ENCODE measurements at places on chromosomes 7 and 10. TPM values are rescaled to one million over a fixed set of nuclear protein-coding genes. Genes with fewer than 3 reads are reported as not detected.

DNA sequence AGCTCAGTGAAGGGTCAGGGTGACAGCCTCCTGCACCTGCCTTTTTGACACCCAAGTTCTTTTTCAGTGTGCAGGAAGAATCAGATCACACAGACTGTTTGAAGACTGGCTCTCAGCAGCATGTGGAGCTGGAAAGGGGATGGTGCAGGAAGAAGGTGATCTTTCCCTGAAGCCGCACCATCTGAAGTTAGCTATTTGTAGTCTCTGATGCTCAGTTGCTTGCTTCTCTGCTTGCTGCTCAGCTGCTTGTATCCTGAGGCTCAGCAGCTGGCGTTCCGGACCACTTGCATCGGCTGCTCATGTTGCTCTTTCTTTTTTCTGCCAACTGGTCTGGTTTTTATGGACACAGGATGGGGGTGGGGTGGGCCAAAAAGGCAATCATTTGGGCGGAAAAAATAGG, 15.8 kb upstream of the DNMBP start:
- no peak overlapping the region for H3K27ac ChIP-seq
- H3K27me3 ChIP-seq = peaks cover 8% of the 10 kb centered on the region
- no peak overlapping the region for H3K4me3 ChIP-seq
- no peak for DNase-seq
- no peaks in the 10 kb centered on the region for H3K36me3 ChIP-seq

NPSR1 gene
- not detected for total RNA-seq

- no peak for DNase-seq
- H3K27ac ChIP-seq = no peak overlapping the region
- peaks cover 13% of the 10 kb centered on the region for H3K27me3 ChIP-seq
- no peaks in the 10 kb centered on the region for H3K36me3 ChIP-seq
- no peaks in the 10 kb centered on the region for H3K4me1 ChIP-seq
- H3K4me3 ChIP-seq = no peak overlapping the region
These were observed 105.0 kb downstream of the SH2D4B start for GRCh38 chr10:80642661-80643060.

DNA sequence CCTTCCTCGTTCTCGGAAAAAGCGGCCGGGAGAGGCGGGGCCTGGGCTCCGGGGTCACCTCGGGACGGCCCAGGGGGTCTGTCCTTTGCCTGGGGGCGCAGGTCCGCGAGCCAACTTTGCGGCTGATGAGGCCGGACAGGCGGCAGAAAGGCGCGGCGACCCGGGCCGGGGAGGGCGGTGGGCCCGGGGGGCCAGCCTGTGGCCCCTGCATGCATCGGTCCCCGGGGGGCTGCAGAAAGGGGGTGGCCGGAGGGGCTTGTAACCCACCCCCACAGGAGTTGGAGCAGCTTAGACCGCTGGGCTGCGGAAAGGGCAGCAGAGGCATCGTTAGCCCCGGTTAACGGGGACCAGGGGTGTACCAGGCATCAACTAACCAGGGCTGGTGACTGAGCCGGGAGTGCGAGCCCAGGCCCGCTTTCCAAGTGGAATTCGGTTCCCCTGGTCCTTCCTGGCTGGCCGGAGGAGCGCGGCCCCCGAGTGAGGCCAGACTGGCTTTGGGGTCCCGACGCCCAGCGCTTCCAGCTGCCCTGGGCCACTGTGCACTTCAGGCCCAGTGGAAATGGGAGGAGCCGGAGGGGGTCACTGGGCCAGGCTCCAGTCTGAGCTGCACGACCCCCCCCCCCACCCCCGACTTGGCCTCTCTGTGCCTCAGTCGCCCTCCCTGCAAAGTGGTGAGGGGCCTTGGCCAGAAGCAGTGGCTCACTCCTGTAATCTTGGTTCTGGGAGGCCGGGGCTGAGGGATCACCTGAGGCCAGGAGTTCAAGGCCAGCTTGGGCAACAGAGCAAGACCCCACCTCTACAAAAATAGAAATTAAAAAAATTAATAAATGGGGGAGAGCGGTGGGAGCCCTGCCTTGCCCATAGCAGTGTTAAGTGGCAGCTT, 919 bp downstream of the SLC29A4 start:
- H3K27ac ChIP-seq = no peak overlapping the region
- H3K4me3 ChIP-seq = no peak overlapping the region
- no peak for DNase-seq
- no peaks in the 10 kb centered on the region for H3K4me1 ChIP-seq

DNA sequence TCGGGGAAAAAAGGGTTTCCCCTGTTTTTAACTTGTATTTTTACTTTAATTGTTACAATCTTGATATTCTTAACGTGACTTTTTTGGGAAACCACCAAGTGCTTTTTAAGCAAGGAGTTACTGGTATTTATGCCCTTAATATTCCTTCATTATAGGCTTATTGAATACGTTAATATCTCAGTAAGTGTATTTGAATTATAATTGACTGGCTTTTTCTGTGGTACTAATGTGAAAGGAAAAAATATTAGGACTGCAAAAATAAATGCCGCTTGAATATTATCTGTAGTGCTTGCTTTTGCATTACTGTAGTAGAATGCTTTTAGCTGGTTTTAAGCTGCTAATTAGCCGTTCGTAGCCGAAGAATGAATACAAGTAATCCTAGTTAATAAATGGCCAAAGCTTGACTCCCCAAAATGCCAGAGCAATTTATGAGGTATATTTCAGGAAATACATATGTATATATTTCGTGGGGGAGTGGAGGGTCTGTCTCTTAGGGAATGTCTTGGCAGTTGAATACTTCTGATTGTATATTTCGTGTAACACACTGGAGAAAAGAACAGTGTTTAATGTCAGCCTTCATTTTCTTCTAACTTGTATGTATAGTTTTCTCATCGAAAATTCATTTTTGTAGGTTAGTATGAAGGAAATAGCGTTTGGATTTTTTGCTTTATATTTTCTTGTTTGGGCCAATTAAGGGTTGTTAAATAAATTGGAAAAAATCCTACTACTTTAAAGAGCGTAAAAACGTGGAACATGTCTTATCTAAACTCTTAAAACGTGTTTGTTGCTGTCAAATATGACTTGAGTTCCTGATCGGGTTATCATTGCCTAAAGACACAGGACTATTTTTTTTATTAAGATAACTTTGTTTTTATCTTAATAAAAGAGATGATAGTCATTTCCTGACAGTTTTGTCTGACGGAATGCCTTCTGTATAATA, 1.5 kb downstream of the PDCD4 start:
- H3K27me3 ChIP-seq = no peaks in the 10 kb centered on the region
- H3K36me3 ChIP-seq = peaks cover 16% of the 10 kb centered on the region

Data from activated CD4-positive, alpha-beta T cell treated with anti-CD3 and anti-CD28 coated beads, Interleukin-2, amount 10 ng/mL, durations not matched to agents 7 days and 5 days (primary cell).